IPS DF 6.9 (cell line): ENCODE measurements at places on chromosomes 5 and 9.

DNA sequence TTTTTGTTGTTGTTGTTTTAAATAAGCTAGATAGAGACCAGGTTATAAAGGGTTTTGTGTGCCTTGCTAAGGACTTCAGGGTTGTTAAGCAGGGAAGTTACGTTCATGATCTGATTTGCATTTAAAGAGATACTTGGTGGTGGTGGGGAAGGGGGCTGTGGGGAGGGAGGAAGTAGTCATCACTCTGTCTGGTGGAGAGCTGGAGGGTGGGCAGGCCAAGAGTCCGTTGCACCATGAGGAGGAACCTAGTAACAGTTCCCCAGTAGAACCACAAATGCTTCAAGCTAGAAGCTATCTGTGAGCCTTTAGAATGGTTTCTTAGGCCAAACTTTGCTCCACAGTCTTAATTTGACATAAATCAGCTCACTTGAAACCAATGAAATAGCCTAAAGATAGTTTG is 18.7 kb upstream of the ROPN1L start:
- peak; percentile 13 for DNase-seq

DNA sequence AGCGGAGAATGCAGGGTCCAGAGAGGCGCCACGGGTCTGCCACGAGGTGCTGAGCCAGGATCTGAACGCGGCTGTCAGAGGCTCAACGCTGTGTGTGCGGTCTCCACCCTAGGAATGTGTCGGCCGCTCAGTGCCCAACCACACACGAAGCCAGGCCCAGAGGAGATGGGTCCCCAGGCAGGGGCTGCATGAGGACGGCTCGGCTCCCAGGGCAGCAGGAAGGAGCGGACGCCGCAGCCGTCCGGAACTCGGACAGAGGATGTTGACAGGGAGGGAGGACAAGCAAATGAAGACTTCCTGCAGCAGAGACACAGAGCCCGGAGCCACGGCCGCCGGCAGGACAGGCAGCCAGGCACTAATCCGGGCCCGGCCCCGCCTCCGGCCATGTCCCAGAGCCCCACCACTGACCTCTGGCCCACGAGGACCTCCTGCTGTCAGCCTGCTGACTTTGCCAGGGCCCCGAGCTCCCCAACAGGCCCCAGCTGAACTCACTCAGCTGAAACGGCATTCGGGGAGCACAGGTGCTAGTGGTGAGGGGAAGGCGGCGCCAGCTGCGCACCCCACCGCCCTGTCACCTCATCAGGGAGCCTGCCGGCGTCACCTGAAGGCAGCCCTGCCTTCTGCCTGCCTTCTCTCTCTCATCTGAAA is 12.7 kb downstream of the VAV2 start:
- DNase-seq: no peak

DNA sequence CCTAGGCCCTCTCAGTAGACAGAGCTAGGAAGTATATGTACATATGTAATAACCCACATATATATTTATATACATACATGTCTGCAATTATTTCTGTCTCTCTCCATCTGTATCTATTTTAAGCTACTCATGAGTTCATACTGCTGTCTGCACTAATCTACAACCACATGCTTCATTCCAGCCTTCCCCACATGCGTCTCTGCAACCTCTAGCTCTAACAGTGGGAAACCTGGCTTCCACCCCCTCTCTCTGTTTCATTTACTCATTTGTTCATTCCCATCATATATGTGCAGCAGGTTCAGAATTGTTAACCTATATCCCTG is 23.3 kb downstream of the DCANP1 start:
- DNase-seq: no peak

- no peak for DNase-seq
Measured at GRCh38 chr5:14362491-14362890, 219.1 kb upstream of the OTULINL start.

DNA sequence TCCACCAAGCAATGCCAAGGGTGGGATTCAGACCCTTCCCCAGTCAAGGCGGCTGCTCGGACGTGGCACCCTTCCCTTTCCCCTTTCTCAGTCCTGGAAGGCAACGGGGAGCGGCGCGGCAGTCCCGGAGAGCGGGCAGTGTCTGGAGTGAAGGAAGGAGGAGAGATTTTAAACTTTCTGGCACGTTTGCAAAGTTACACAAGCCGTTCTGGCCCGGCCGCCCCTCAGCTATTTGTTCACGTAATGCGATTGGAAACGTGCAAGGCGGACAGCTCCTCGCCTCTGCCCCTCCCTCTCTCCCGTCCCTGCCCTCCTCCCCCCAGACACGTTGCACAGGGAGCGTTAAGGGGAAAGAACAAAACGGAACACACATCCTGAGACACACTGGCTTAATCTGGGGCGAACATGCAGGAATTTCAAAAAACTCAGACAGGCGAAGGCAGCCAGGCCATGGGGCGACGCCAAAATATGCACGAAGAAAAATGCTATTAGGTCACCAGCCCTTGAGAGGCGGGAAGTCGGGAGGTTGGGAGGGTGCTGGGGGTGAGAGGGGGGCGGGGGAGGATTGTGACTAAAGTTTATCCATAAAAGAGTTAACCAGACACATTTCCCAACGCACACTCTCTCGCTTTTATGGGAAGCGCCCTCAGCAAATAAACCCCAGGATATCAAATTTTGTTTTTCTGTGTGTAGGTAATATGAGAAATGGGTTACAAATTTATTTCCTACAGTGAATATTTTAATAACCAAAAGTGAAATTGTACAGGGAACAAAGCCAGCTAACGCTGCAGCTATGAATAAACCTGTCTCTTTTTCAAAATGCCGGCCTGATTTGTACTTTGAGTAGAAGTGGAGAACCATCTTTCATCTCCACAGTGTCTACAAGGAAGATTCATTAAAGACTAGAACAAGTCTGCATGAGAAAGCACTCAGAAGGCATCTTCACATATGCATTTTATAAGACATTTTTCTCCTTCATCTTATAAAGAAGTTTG is at the start of gene LOX:
LOX (minus strand) TSS at position 144 of the 995 bp plus-strand sequence. CDS start 274 bp downstream, outside the sequence.
- no peak for DNase-seq

DNA sequence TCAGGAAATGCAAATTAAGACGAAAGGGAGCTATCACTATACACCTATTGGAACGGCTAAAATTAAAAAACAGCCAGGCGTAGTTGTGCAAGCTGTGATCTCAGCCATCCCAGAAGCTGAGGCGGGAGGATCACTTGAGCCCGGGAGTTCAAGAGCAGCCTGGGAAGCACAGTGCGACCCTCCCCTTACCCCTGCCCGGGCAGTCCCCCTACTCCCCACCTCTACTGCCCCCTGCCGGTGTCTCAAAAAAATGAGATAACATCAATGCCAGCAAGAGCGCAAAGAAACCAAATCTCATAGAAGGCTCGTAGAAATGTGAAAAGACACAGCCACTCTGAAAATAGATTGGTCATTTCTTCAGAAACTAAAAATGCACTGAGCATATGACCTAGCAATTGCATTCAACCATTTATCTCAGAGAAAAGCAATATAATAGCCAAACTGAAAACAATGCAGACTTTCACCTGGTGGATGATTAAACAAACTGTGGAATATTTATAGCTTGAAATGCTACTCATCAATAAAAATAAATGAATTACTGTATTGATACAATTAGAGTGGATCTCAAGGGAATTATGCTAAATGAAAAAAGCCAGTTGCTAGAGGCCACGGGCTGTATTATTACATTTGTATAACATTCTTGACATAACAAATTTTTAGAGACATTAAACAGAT is 20.6 kb downstream of the OR2V2 start:
- no peak for DNase-seq

GRCh38 chr5:155150012-155150411 is 136.5 kb downstream of the KIF4B start:
- DNase-seq: no peak

DNA sequence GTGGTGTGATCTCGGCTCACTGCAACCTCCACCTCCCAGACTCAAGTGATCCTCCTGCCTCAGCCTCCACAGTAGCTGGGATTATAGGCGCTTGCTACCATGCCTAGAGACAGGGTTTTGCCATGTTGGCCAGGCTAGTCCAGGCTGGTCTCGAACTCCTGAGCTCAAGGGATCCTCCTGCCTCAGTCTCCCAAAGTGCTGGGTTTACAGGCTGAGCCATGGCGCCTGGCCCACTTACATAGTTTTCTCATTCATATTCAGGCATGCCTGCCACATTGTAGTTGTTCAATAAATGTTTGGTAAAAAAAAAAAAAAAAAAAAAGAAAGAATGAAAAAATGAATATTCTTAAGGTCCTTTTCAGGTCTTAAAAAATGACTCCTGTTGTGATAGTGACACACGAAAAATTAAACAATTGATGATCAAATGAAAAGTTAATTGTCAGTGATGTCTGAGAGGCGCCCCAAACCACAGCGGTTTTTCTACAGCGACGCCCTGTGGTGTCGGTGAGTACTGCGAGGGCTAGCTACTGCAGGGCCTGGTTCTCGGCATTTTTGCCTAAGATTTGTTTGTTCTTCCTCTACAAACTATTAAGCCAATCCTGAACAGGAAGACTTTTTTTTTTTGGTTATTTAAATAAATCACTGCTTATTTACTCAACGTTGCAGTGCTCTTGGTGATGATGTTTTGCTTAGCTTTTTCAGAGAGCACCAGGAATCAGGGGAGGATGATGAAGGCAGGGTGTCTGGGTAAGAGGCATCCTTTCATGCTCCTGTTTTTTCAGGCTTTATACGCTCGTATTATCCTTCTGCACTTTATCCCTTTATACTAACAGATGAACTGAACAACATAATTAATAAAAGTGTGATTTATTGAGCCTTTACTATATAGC is 67.0 kb upstream of the DPYSL3 start:
- DNase-seq: no peak

GRCh38 chr5:60673334-60673733 is 26.6 kb downstream of the DEPDC1B start:
- no peak for DNase-seq
